ENCODE measurements at places on chromosomes 7 and 10.
A peak's percentile ranks its signal among the peaks of the same experiment; 100 is the strongest.

GRCh38 chr10:106705681-106706100 is 458.8 kb downstream of the SORCS1 start:
- peak; percentile 5 for DNase-seq

- no peak for DNase-seq
These were observed 181.3 kb downstream of the C7orf25 start for GRCh38 chr7:42730586-42730985.

GRCh38 chr7:107785926-107786325 is 17.1 kb downstream of the SLC26A3 start:
- no peak for DNase-seq

DNA sequence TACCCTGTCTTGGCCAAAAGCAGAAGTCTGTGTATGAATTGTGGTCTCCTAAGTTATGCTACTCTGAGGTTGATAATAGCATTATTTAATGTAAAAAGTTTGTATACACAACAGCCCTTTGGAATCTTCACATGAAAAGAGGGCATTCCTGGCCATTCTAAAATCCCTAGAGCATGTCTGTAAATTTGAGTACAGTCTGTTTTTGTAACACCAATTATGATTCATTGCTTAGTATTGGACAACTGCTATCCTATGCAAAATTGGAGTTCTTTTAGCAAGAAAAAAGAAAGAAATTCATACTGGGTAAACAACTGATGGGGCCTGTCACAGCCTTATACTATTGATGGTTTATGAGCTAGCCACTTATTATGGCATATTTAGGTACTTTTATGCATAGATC is 10.2 kb downstream of the CUTC start:
- no peak for DNase-seq

- DNase-seq: no peak
These were observed 655.9 kb downstream of the SDK1 start for GRCh38 chr7:3956949-3957348.

GRCh38 chr7:108384716-108385483 is 71.3 kb downstream of the NRCAM start:
- no peak for DNase-seq

GRCh38 chr10:31962826-31963588 is 34.4 kb upstream of the ARHGAP12 start:
- DNase-seq: no peak
